Thyroid gland (tissue), 4 donors: ENCODE measurements at places on chromosomes 2 and 18. TPM values are rescaled to one million over a fixed set of nuclear protein-coding genes. Genes with fewer than 3 reads are reported as not detected.

- peak overlapping the region; percentile 42 for H3K27ac ChIP-seq
- H3K4me1 ChIP-seq: peaks cover 41% of the 10 kb centered on the region
- H3K4me3 ChIP-seq: no peak overlapping the region
These were observed 16.7 kb downstream of the ZEB2 start for GRCh38 chr2:144503242-144503641.

DSG1 gene
- not detected for total RNA-seq

- no peaks in the 10 kb centered on the region for H3K36me3 ChIP-seq
- H3K4me1 ChIP-seq: peaks cover 32% of the 10 kb centered on the region
- no peak overlapping the region for H3K4me3 ChIP-seq
- DNase-seq: no peak
These were observed 87.1 kb downstream of the ACKR3 start for GRCh38 chr2:236656721-236657120.

DNA sequence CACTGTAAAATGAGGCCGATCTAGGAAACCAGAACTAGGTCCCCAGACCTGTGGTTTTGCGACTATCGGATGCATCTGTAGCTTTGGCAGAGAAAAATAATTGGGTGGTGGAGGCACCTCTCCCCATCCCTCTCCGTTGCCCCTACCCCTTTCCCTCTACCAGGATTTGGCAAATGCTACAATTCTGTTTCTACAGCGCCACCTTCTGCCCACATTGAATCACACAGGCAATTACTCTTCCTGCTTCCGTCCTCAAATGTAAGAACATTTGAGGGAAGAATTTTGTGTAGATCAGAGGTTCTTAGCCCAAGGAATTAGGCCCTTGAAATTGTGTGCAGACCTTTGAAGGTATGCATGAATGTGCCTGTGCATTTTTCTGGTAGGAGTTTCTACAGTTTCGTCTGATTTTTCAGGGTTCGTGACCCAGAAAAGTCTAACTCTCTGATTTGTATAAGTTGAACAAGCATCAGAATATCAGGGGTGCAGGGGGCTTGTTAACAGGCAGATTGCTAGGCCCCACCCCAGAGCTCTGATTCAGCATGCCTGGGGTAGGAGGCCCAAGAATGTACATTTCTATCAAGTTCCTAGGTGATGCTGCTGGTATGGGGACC, 11.2 kb downstream of the ATP6V1B1 start:
- H3K27ac ChIP-seq: no peak overlapping the region
- H3K4me1 ChIP-seq: peaks cover 6% of the 10 kb centered on the region
- H3K4me3 ChIP-seq: no peak overlapping the region

- no peak overlapping the region for H3K27ac ChIP-seq
- no peaks in the 10 kb centered on the region for H3K4me1 ChIP-seq
- H3K36me3 ChIP-seq: no peaks in the 10 kb centered on the region
- H3K4me3 ChIP-seq: no peak overlapping the region
These were observed 43.7 kb downstream of the MEX3C start for GRCh38 chr18:51153659-51154371.

GRCh38 chr2:140506606-140507005, 1624.2 kb downstream of the LRP1B start:
- H3K4me1 ChIP-seq: no peaks in the 10 kb centered on the region
- H3K4me3 ChIP-seq: no peak overlapping the region
- DNase-seq: no peak
- no peaks in the 10 kb centered on the region for H3K27me3 ChIP-seq
